Heart right ventricle (tissue), 16 donors: ENCODE measurements at places on chromosomes 12 and 14. TPM values are rescaled to one million over a fixed set of nuclear protein-coding genes. Genes with fewer than 3 reads are reported as not detected.

TULP3 gene
- 5.0 TPM for polyA plus RNA-seq

HNRNPC gene
- polyA plus RNA-seq: 320 TPM

VRTN gene
- polyA plus RNA-seq: not detected

TNS2 gene
- 68.1 TPM for polyA plus RNA-seq

SYNE3 gene
- polyA plus RNA-seq: 1.5 TPM

IGFBP6 gene
- 182 TPM for polyA plus RNA-seq
